ENCODE measurements at places on chromosomes 16 and 17.
A peak's percentile ranks its signal among the peaks of the same experiment; 100 is the strongest.

GRCh38 chr16:59864981-59865666, 1131.0 kb upstream of the GOT2 start:
- DNase-seq = no peak

GRCh38 chr17:28720247-28720996, 637 bp downstream of the RPL23A start:
- DNase-seq = no peak

DNA sequence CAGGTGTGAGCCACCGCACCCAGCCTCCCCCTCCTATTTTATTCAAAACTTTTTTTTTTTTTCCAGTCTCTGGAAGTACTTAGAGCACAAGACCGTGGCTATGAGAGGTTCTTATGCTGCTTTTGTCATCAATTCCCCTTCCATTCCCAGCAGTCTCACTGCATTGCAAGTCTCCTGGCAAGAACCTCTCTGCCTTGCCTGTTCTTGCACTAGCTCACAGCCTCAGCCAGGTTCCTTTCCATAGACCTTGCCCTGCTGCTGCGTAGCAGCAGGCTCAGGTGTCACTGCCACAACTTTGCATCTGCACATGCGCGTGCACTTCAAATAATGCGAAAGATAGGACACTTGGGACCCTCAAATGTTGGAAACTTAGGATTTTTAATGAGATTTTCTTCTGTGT, 15.6 kb downstream of the ATP6V0A1 start:
- no peak for DNase-seq

DNA sequence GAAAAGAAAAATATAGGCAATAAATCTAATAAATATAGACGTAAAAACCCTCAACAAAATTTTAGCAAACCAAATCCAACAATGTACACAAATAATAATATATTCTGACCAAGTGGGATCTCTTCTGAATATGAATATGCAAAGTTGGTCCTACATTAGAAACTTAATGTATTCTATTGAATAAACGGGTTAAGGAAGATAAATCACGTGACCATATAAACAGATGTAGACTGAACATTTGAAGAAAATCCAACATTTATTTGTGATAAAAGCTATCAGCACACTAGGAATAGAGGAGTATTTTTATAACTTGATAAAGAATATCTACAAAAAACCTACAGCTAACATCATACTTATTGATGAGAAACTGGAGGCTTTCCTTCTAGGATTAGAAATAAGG, 502.8 kb upstream of the KIF2B start:
- no peak for DNase-seq

- DNase-seq = no peak
Measured at GRCh38 chr17:61815863-61816503, 47.3 kb downstream of the BRIP1 start.

GRCh38 chr17:68903286-68903685, 51.9 kb downstream of the ABCA8 start:
- DNase-seq = no peak

DNA sequence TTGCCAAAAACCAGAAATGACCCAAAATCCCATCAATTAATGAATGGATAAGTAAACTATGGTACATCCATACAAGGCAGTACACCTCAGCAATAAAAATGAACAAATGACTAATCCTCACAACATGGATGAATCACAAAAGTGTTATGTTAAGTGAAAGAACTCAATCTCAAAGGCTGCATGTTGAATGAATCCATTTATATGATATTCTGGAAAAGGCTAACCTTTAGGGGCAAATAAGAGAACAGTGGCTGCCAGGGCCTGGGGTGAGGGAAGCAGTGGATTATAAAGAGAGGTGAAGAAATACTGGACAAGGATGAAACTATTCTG, 46.1 kb upstream of the MSI2 start:
- no peak for DNase-seq

- DNase-seq = no peak
Measured at GRCh38 chr17:79438546-79439334, 172.1 kb downstream of the RBFOX3 start.

GRCh38 chr17:44758414-44759085, at the start of gene ADAM11:
TSS of gene ADAM11 (plus strand) at chr17:44758988. CDS start at chr17:44759200, 212 bp downstream.
- DNase-seq = peak; percentile 69

DNA sequence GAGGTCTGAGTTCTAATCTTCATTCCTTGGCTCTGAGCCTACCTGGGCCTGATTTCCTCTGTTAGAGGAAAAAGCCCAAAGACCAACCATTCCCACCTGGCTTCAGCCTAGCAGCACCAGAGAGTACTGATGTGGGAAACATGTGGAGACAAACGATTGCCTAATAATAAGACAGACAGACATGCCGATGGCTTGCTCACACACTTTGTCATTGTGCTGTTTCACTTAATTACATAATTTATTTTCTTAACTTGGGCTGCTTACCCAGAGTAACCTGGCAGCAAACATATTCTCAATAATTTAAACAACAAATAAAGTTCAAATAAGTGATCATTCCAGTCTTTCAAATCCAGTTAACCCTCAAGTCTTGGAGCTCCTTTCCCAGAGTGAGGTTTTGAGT, 83.4 kb downstream of the MAF start:
- no peak for DNase-seq

GRCh38 chr17:77962348-77962747, 3.8 kb downstream of the TNRC6C start:
- DNase-seq = peak; percentile 32

DNA sequence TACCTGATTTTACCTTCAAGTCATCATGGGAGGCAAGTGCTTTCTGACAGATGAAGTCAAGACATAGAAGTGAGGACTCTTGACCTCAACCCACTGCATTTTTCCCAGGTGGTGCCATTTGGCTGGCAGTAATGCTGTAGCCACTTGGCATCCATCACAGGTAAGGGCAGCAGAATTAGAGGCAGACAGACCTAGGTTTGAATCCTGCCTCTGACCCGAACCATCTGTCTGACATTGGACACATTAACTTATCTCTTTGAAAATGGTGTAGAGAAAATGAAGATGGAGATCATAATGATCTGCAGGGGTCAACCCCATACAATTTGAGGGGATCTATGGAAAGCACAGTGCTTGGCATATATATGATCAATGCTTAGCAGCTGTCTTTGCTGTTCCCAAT, 505.5 kb downstream of the NPIPA7 start:
- DNase-seq = no peak

DNA sequence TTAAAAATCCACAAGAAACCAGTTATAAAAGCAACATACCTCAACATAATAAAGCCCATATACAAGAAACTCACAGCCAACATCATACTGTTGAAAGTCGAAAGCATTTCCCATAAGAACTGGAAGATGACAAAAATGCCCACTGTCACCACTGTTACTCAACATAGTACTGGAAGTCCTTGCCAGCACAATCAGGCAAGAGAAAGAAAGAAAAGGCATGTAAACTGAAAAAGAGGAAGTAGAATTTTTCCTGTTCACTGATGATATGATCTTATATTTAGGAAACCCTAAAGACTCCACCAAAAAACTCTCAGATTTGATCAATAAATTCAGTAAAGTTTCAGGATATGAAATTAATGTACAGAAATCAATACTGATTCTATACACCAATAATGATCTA, 45.1 kb downstream of the AHSP start:
- DNase-seq = no peak

DNA sequence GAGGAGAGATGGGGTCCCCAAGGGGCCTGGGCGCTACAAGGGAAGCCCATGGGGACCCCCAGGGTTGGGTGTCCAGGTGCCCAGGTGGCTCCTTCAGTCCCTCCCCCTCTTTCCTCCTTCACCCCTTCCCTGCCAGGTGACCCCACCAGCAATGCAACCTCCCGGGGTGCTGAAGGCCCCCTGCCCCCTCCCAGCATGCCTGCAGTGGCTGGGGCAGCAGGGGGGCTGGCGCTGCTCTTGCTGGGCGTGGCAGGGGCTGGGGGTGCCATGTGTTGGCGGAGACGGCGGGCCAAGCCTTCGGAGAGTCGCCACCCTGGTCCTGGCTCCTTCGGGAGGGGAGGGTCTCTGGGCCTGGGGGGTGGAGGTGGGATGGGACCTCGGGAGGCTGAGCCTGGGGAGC, 4.0 kb downstream of the EFNB3 start:
- no peak for DNase-seq

GRCh38 chr17:43482103-43483012, 1.4 kb upstream of the DHX8 start:
- DNase-seq = no peak

GRCh38 chr16:83715217-83715920, 92.4 kb upstream of the HSBP1 start:
- DNase-seq = no peak

DNA sequence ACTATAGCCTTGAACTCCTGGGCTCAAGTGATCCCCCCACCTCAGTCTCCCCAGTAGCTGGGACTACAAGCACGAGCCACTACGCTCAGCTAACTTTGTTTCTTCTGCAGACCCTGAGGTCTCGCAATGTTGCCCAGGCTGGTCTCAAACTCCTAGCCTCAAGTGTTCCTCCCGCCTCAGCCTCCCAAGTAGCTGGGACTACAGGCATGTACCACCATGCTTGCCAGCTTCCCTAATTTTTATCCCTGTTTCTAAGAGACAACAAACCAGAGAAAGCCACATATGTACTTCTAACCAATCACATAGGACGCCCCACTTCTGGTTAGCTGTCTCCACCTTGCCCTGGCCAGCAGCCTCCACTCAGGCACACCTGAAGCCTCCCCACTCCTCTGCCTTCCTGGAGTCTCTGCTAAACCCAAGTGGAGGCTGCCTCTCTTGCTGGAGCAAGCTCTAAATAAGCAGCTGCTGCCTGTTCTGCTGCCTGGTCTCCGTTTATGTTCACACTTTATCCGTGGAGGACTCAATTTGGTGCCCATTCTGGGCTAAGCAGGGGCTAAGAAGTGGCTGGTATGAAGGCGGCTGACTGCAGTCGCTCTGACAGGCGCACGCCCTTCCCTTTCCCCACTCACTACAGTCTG, 24.7 kb downstream of the NSMCE1 start:
- no peak for DNase-seq

GRCh38 chr17:55063885-55064874, 95.6 kb downstream of the STXBP4 start:
- DNase-seq = no peak

- DNase-seq = no peak
Measured at GRCh38 chr17:14332331-14332730, 31.4 kb downstream of the HS3ST3B1 start.

DNA sequence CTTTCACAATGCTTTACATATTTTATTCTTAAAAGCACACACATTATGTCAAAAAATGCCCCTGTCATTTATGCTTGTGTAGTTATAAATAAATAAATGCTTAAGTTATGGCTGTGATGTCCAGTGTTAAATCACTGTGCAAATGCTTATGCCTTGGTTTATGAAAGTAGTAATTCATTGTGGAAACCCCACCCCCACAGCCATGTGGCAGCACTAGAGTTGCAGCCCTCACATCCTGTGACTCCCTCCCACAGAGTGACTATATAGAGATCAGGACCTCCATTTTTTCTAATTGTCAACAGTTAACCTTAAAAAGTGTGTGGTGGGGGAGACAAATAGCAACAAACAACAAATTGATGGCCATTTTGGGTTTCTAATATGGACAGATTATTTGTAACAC, 2.4 kb downstream of the SKAP1 start:
- DNase-seq = no peak

DNA sequence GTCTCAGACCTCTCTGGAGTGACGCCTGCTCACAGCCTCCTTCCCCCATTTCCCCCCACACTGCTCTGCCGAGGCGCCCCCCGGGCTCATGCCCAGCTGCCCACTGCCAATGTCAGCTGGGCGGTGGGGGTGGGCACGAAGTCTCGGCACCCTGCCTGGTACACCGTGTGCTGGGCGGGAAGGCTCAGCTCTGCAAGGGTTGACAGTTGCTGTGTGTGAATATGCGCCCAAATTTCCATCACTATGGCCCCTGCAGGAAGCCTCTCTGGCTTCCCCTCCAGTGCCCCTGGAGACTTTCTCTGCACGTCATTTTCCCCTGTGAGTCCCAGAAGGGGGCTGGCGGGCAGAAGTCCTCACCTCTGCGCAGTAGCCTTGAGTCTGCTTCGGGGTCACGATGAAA, 11.6 kb upstream of the CAMKK1 start:
- no peak for DNase-seq

DNA sequence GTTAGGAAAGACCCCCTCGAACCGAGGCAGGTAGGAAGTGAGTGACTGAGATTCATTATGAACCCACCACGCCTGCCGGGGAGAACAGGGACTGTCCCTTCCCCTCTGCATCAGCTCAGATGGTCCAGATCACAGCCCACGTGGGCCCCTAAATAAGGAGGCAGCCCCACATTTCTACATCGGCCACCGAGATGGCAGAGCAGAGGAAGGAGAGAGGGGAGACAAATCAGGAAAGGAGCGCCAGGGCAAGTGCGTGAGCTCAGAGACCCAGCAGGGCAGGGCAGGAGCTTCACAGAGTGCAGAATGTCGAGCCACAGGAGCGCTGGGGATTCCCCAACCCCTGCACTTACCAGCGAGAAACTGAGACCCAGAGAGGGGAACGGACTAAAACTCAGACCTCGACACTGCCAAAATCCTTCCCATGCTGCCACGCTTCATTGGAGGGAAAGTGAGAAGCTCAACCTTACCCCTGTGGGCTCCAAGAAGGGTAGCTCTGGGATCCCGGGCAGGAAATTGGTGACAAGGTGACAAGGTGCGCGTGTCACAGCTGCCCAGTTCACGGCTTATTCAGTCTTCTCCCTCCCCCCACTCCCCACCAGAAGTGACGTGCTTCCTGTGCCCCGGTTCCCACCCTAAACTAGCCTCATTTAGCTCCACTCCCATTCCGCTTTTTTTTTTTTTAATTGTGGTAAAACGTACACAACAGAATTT, at the start of gene ICAM2:
Gene ICAM2, minus strand, starts transcription at position 578 of the 711 bp plus-strand sequence. CDS start 13,942 bp downstream, outside the sequence.
- DNase-seq = no peak

DNA sequence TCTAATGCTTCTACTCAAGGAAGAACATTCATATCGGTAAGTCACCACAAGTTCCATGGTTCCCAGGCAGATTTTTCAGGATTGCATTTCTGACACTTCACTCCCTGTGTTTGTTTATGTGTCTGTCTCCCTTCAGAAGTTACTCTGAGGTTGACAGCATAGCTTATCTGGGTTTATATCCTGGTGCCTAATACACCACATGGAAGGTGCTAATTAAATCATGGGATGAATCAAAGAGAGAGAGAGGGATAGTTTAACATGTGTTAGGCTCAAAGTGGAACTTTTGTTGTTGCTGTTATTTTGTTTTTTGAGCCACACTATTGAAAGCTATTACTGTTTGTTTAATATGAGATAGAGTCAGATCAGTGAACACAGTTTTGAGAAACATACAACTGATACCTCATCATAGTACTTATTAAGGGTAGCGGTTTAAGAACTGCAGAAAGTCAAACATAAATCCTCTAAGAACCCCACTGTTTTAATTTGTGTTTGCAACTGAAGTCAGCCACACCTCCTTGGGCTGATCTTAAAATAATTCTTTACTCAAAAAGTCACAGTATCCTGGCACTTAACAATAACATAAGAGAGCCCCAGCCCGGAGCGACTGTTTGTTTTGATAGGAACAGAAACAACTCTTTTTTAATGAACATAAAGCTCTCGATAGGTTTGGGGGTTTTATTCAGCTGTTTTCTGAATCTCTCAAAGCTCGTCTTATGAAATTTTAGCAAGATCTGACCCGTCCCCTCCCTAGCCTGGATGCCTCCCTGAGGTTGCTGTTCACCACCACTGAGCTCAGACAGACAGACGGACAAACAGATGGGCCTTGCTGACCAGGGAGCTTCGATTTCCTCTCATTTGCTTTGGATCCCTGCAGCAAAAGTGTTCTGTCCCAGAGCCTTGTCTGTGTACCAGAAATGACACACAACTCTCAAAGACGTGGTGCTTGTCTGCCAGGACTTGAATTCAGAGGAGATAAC, 98.3 kb upstream of the MYOCD start:
- DNase-seq = no peak
